ENCODE measurements at places on chromosomes 7 and 10.

DNA sequence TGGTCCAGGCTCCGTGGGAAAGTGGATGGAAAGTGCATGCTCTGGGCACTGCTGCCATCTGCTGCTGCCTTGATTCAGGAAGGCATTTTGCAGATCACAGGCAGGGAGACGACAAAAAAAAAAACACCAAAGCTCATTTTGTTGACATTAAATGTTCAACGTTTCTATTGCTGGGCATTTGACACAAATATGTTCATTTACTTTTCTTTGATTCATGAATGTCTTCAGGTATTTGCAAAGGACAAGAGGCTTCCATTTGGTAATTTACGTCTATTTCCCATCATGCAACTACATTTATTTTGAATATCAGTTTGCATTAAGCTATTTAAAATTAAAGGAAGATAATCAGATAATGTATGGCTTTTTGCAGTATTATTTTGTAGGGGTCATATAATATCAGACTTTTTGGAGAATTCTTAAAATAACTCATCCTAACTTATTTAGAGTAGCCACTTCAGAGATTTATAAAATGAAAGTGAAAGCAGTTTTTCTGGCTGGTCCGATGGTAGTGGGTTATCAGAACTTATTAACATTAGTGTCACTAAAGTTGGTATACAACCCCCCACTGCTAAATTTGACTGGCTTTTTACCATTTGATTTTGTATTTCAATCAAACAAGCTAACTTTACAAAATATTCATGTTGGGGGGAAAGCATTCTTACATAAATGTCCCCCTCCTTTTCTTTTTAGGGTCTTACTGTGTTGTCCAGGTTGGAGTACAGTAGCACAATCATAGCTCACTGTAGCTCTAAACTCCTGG lies 65.3 kb downstream of the PDIA4 start:
- DNase-seq, result peak; percentile 64

- no peak for DNase-seq
Measured at GRCh38 chr10:76732306-76732705, 905.3 kb downstream of the KCNMA1 start.

DNA sequence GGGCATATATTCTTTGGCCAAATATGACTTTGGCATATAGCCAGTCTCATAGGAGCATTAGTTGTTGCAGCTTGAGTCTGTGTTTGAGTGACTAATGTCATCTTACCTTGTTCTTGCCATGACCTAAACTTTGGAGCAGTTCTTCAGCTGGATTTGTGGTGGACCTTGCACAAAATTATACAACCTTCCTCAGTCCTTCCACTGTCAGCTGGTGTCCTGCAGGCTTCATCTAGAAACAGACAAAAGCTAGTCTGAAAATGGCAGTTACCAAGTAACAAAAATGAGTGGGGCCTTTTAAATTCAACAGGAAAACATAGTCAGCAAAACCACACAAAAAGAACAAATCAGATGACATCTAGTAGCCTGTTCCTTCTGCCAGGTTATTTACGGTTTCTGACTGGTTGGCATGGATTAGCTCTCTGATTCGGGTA lies 59.5 kb upstream of the HECTD2 start:
- peak; percentile 18 for DNase-seq

DNA sequence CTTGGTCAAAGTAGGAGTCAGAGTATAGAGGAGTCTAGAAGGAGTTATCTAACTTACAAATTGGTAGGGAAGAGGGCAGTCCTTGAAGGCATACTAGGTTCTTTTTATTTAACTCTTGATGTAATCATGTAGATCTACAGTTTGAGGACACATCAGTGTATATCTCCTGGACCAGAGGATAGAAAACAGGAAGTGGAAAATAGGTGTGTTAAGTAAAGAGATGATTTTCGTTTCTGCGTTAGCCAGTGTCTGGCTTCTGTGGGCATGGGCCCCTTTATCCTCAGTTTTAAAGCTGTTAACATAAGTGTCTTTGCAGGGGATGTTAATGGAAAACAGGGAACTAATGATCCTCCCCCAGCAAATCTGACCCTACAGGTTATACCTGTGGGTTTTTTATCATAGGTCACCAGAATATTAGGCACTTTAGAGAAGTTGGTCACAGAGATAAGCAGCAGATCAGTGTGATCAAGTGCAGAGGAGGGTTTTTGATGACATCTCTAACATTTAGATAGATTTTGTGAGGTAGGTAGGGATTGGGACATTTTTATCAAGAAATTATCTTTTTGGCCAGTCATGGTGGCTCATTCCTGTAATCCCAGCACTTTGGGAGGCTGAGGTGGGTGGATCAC lies 58.6 kb upstream of the PRSS1 start:
- DNase-seq, result no peak

- peak; percentile 62 for DNase-seq
Measured at GRCh38 chr7:70679661-70680060, 452.3 kb upstream of the GALNT17 start.

DNA sequence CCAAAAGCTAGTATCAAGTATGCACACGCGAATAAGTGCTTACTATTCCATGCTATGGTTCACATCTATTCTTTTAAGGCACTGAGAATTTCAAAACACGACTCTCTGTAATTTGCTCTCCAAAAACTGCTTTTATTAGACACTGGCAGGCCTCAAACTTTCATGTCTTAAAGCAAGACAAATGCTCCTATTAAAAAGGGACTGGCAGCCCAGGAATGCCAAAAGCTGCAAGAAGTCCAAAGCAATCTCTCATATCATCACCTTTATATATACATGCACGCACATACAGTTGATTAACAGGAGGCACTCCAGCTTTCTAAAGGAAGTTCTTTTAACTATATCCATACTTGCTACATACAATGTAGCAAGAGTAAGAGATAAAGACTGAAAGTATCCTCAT lies 34.8 kb downstream of the UBE2H start:
- no peak for DNase-seq

DNA sequence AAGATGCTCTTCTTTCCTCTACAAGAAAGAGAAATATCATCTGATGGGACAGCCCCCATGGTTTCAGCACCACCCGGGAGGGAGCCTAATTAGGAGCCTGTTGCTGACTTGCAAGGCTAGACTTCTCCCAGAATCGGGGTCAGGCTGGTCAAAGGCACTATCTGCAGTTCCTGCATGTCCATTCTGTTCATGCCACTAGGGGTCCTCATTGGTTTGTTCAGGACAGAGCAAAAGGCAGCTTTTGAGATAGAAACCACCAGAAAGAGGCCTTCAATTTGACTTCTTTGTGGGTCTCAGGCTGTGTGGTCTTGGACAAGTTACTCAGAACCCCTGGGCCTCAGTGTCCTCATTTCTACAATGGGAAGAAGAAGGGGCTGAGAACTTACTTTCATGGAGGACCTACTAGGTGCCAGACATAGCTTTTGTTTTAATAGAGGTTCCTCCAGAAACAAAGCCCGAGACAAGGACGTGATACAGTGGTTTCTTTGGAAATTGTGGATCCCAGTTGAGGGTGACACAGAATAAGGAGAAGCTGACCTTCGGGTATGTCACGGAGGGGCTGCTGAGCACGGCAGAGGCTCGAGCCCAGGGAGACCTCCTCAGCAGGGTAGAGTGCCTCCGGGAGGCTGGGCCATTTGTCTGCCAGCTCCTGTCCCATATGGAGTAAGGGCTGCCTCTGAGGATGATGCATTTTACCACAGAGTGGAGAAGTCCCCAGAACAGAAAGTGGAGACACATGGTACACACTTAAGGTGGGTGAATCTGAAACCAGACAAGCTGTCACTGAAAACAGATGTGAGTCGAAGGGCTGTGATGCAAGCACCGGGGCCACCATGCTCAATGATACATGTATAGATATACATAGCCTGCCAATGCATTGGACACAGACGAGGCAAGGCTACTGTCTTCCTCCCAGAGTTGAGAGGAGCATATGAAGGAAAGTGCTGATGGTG lies 33.1 kb upstream of the NEUROD6 start:
- DNase-seq, result peak; percentile 48

- DNase-seq, result no peak
Measured at GRCh38 chr10:36097696-36098095, 455.6 kb upstream of the FZD8 start.

GRCh38 chr10:101710059-101710695 lies 15.2 kb upstream of the FBXW4 start:
- no peak for DNase-seq

GRCh38 chr7:99368750-99369389 lies 5.7 kb upstream of the ARPC1B start:
- peak; percentile 34 for DNase-seq

All from fibroblast of skin of right quadriceps (primary cell).